Effector memory CD8-positive, alpha-beta T cell (primary cell): ENCODE measurements at places on chromosomes 3 and 15.

DNA sequence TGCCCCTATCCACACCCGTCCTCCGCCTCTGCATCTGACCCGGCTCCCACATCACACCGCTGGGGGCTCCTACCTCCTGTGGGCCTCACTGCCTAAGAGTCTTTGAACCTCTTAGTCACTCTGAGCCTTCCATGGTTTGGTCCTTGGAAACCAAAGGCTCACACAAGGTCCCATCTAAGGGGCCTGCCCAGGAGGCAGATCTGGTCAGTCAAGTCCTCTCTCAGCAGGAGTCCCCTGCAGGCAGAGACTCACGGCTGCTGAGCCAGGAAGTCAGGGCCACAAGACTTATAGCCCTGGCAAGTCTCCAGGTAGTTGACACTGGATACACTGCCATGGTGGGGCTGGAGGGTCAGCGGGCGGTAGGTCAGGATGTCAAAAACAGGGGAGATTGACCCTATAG lies 31.2 kb upstream of the ALDH1L1 start:
- DNase-seq, result no peak

DNA sequence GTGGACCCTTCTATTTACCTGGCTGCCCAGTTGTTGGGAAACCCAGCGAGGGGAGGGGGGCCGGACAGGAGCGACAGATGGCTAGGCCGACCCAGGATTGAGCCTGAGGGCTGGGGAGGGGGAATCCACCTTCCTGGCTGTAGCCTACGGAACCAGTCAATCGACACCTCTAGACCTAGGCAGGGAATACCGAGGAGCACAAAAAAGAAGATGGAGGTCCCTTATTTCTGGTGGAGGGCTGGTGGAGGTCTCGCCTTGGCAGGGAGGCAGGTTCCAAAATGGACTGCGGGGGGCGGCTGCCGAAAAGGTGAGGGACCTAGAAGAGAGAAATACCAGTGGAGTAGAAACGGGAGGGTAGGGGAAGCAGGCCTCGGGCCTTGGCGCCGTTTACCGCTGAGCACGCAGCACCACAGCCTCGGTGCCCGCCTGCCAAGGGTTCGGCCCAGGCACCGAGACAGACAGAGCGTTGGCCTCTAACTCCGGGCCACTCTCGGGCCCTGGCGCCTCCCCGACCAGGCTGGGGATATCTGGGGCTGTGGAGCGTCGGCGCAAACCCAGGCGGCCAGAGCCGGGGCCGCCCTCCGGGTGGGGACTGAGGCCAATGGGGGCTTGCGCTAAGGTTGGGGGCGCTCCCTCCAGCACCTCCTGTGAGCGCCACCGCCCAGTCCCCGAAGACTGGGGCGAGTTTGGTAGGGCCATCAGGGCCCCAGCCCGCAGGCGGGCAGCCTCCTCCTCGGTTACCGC lies 1.6 kb downstream of the ANKRD63 start:
- no peak for DNase-seq

GRCh38 chr3:52039426-52039825 lies 16.9 kb downstream of the DUSP7 start:
- DNase-seq, result no peak

DNA sequence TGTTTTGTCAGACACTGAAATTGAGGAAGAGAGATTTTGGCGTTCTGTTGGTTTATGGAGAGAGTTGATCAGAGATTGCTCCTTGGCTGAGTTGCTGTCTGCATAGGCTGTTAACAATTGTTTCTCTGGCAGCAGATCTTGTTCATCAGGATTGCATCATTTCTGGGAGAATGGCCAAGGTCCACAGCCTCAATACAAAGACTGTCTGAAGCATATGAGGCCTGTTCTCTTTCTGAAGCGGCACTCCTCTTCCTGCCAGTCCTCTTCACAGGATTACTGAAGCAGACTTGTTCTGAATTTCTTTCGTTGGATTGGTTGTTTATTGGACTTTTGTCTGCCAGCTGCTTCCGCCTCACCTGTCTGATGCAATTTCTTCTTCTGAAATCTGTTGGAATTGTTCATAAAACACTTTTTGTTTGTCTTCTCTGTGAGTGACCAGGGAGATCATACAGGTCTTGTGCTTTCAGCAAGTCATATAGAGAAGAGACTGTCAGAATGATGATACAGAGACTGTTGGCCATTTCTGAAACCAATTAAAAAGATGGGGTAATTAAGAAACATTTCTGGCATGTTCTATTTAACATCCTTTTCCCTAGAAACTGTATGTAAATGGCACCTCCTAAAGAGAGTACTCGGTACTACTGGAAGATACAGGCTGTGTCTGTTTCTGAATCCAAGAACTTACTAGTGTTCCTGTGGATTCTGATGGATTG lies 25.5 kb downstream of the SETD5 start:
- peak; percentile 4 for DNase-seq

- DNase-seq, result peak; percentile 2
Measured at GRCh38 chr3:188788621-188789081, 383.1 kb upstream of the TPRG1 start.

DNA sequence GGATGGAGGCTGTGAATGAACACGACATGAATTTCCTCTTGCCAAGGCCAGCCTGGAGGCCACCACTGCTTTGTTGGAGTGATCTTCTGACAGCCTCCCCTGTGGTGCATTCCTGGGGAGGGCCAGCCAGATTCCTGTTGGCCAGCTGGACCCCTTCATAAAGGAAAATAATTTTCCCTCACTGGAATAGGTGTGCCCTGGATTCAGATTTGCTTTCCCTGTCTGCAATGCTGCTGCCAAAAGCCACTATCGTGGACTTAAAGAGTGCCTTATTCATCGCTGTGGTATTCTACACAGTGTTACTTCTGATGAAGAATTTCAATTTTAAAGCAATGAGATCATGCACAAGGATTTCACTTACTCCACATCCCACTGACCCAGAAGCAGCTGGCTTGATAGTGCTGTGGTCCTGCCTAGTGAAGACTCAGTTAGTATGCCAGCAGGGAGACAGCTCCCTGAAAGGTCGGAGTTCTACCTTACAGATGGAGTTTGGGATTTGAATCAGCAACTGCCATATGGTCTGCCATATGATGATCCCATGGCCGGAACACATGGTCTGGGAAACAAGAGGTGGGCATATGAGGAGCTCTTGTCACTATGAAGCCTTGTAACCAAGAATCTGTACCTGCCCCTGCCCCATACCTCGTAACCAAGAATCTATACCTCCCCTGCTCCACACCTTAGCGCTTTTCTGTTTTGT lies 145.2 kb downstream of the KLF13 start:
- DNase-seq, result no peak

DNA sequence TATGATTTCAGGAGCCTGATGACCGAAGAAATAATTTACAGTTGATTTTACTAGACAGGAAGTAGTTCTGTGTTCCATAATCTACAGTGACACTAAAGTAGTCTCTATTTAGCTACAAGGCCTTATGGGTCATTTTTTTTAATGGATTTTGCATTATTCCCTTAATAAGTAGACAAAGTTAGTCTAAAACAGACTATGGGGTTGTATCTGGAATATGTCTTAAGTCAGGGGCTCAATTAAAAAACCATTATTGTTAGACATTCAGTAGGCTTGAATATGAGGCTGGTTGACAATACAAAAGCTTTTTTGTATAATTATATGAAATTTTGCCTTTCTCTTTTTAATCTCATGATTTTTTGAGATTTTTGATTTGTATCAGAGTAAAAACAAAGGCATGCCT lies 820.0 kb upstream of the SEMA6D start:
- no peak for DNase-seq

- DNase-seq, result no peak
Measured at GRCh38 chr3:193998123-193998448, 137.9 kb upstream of the HES1 start.

DNA sequence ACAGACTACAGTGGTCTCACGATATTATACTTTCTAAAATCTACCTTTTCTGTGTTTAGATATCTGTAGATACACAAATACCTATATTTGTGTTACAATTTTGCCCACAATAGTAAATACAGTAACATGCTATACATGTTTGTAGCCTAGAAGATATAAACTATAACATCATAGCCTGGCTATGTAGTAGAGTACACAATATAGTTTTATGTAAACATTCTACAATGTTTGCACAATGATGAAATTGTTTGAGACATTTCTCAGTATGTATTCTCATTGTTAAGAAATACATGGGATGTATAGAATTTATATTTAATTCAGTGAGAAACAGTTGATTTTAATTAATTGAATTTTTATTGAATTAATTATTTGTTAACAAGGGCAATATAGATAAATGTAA lies 1367.0 kb downstream of the OTOL1 start:
- no peak for DNase-seq

GRCh38 chr15:81069356-81069755 lies 64.7 kb upstream of the CFAP161 start:
- DNase-seq, result no peak
